ENCODE measurements at places on chromosomes 2 and 18. TPM values are rescaled to one million over a fixed set of nuclear protein-coding genes. Genes with fewer than 3 reads are reported as not detected.

LIMS4 gene
- total RNA-seq, result 1.1 TPM

FAM110C gene
- total RNA-seq, result 0.10 TPM

TRAF3IP1 gene
- 3.6 TPM for total RNA-seq

SERPINB13 gene
- total RNA-seq, result not detected

SH3BP4 gene
- total RNA-seq, result 0.42 TPM

TEX44 gene
- total RNA-seq, result not detected

C2orf74 gene
- total RNA-seq, result 12.7 TPM

ERFE gene
- 0.40 TPM for total RNA-seq

LPIN2 gene
- 65.7 TPM for total RNA-seq

NT5C1B gene
- total RNA-seq, result not detected

PPP1R1C gene
- not detected for total RNA-seq

LOXL3 gene
- total RNA-seq, result 0.41 TPM

GALNT5 gene
- total RNA-seq, result not detected

ORC2 gene
- total RNA-seq, result 53.7 TPM

RGPD3 gene
- 0.20 TPM for total RNA-seq

GPR45 gene
- not detected for total RNA-seq

SLC11A1 gene
- total RNA-seq, result not detected

C2orf78 gene
- not detected for total RNA-seq

MYO3B gene
- not detected for total RNA-seq
